ENCODE measurements at places on chromosomes 3 and 15.

GRCh38 chr3:33391255-33391995, 48.8 kb downstream of the UBP1 start:
- DNase-seq, result no peak

DNA sequence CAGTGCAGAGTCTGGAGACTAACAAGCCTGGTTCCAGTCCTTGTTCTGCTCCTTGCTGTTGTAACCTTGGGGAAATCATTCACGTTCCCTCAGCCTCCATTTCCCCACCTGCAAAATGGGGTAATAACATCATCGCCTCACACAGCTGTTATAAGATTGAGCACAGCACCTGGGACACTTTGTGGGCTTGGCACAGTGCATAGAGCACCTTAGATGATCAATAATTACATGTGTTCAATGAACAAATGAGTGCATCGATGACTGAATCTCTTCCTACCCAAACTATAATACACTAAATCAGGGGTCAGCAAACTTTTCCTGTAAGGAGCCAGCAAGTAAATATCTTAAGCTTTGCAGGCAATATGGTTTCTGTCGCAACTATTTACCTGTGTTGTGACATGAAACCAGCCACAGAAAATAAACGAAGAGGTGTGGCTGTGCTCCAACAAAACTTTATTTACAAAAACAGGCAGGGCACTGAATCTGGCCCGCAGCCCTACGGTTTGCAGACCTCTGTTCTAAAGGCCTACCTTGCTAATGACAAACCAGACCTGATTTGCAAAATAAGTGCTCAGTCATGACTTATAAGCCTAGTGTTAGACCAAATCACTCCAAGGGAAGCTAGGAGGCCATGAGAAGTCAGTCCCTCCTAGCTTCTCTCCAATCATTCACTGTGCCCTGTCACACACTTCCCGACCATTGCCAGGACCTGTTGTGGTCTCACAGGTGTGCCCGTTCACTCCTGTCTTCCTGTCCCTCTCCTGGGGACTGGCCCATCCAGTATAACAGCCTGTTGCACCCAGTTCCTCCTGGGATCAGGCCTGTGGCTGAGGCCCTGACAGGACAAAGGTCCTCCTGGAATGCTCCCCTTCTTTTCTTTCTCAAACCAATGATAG, 149.4 kb upstream of the WNT5A start:
- no peak for DNase-seq

DNA sequence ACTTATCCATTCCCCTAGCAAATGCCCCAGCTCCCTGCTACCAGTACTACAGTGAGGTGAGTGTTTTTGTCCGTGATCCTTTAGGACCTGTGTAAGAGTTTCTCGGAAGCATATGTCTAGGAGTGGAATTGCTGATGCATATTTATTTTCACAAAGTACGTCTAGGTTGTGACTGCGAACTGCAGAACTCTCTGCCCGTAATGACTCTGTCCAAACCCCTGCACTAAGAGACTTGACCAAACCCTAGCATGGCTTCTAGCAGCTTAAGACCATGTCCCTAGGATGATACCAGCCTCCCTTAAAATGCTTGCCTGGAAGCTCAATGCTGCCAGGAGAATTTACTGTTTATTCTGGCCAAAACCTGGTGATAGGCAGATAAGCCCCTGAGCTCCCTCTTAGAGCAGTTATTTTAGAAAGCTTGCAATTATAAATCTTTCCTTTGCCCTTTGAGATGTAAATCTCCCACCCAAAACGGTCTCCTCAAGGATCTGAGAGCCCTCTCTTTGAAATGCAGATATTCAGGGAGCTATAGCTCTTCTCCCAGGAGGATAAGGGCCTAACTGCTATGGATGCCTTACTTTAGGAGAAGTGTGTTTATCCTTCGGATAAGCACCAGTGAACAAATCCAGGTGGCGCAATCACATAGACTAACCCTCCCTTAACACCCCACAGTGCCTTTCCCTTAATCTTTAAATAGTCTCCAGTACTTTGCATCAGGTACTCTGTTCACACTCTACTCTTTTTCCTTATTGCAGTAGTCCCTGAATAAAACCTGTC, 14.7 kb upstream of the CA12 start:
- DNase-seq, result no peak

DNA sequence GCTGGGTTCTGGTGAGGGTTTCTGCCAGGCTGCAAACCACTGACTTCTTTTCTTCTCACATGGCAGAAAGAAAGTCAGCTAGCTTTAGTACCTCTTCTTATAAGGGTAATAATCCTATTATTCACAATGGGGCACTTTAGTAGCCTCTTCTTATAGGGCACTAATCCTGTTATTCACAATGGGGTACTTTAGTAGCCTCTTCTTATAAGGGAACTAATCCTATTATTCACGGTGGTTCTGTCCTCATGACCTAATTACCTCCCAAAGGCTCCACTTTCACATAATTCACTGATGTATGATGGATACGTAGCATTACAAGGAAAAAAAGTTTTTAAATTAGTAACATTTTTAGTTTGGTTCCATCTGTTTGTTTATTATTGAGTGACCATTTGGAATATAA, 671.3 kb downstream of the NSUN3 start:
- no peak for DNase-seq

DNA sequence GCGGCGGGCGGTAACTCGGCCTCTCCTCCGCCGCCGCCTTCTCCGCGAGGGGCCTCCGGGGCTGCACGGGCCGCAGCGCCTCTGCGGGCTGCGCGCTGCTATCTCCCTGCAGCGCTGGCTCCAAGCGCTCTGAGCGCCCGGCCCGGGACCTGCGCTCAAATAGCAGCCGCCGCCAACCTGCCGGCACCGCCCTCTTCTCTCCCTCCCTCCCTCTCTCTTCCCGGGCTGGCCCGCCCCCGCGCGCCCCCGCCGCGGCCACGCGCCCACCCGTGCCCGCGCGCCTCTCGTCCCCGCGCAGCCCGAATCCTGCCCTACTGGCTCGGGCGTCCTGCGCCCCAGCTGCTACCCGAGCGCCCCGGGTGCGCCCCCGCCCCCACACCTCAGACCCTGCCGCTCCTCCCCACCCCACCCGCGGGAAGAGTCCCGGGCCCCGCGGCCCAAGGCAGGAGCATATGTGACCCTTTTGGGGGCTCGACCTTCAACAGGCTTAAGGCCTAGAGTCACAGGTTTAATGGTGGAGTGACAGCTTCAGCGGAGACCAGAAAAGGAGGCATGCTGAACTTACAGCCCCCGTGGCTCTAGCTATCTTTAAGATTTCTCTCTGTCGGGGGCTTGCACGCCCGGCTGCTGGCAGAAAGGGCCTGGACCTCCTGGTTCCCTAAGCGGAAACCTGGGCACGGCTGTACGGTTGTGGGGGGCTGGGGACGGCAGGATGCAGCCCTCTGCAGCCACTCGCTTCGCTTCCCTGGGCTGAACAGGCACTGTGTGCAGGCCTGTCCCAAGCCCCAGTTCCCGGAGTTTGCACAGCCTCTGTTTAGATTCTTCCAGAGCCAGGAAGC, at the start of gene CACNA2D2:
TSS of gene CACNA2D2 (minus strand) at position 131 of the 839 bp plus-strand sequence. CDS start 211 bp downstream, outside the sequence.
- peak; percentile 68 for DNase-seq

- DNase-seq, result no peak
These were observed 25.3 kb upstream of the AGBL1 start for GRCh38 chr15:86054338-86054737.

DNA sequence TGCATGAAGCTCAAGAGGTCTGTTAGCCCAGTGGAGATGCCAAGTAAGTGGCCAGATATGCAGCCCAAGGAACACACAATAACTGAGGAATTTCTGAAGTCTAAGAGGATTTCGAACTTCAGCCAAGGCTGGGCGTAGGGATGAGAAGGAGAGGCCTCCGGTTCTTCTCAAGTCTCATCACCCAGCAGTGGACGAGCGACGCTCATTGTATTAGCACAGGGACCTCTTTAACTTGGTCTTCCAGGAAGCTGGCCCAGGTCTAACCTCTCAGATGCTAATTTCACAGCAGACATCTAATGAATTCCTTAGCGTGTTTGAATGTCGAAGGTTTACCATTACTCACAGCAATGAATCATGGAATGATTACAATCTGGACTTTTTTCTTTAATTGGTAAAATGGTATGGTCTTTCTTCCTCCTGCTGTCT, 85.0 kb downstream of the HES1 start:
- DNase-seq, result no peak

DNA sequence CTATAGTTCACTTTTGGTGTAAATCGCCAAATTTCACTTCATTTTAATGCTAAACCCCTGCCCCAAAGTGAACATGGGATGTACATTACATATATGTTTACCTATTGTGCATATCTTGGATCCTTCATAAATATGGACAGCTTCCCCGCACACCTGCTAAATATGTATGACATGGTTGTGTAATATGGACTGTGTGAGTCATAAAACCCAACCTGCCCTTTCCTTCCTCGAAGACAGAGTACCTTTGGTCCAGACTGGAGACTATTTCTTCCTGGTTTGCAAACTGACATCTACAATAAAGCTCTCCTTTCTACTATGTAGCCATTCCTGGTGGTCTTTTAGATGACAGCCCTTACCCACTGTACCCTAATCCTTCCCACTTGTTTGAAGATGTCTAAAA, 12.4 kb downstream of the ACTC1 start:
- no peak for DNase-seq

DNA sequence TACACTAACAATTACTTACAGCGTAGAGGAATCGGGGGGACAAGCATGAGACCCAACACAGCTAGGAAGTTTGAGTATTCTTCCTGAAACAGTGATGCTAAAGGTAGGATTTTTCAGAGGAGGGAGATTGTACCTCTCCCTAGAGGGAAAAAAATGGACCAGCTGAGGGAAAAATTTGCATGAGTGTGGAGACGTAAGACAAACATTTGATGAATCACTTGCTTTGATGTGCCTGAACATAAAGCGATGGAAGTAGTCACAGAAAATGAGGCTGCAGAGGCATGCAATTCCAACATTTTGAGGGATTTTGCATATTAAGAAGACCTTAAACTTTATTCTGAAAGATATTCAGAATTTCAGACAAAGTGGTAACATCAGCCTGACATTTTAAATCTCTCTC, 102.2 kb downstream of the COL6A6 start:
- DNase-seq, result no peak

DNA sequence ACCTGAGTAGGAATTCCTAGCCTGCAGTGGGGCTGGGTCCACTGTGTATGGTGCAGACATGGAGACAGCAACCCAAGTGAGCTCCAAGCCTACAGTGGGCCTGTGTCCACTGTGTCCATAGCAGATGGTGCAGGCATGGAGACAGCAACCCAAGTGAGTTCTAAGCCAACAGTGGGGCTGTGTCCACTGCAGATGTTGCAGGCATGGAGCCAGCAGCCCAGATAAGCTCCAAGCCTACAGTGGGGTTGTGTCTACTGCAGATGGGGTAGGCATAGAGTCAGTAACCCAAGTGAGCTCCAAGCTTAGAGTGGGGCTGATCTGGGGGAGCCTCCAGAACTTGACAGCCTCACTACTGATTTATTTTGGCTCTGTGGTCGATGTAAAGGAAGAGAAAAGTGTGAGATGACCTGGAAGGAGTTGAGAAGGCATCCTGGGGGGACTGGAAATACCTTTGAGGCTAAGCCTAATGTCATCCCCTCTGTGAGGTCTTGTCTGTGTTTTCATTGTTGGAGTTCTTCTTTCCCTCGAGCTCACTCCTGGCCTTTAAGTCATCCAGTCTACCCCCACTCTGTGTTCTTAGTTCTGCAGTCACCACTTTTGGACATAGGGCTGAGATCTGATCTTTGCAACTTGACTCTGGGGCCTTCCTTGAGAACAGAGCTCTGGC, 22.4 kb upstream of the IL16 start:
- no peak for DNase-seq

GRCh38 chr3:179072100-179072438, 460 bp upstream of the ZMAT3 start:
- DNase-seq, result no peak

GRCh38 chr3:40355410-40355809, 31.6 kb upstream of the ENTPD3 start:
- DNase-seq, result no peak

DNA sequence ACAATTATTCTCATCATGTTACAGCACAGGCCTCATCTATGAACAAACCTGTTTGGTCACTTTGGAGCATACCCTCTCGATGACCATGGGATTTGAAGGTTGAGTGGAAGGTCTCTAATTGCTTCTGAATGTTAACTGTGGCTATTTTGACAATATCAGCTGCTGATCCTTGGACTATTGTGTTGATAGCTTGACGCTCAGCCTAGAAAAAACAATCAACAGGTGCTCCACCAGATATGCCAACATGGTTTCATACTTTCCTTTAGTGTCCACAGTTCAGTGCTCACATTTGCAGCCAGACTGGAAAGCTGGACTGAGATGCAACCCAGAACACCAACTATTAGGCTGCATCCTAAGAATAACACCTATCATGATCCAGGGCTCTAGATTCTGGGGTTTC, 109.7 kb downstream of the POLQ start:
- no peak for DNase-seq

DNA sequence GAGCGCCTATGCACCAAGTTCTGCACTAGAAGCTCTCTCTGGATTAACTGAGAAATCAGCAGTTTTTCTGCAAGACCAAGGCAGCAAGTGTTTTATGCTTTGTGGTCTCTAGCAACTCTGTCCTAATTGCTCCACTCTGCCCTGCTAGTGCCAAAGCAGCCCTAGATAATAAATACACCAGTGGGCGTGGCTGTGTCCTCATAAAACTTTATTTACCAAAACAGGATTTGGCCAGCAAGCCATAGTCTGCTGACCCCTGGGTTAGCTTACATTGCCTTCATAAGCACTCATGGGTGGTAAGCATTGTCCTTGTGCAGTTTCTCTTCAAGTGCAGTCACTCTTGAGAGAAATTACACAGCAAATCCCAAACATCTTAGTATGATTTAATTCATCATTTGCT, 30.7 kb upstream of the SLC24A5 start:
- DNase-seq, result no peak

DNA sequence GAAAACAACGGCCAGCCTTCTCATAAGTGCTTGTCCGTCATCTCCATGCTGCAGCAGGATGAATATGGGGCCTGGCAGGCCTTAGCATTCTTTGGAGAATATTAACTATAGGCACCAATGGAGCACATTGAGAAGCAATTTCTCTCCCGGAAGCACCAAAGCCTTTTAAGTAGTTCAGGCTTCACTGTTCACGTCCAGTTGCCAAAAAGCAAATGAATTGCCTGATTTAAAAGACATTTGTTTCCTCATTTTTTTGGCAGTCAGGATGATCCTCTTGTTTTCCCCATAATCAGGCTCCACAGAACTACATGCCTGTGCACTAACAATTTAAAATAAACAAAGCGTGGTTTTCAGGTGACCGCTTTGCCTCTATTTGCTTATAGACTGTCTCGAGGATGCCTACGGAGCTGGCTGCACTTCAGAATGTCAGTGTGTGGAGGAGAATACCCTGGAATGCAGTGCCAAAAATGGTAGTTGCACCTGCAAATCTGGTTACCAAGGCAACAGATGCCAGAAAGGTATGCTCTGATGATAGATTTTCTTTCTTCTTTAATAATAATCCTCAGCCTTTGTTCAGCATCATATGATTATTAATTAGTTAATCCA, 725.2 kb upstream of the GOLIM4 start:
- no peak for DNase-seq

- no peak for DNase-seq
These were observed 102.9 kb downstream of the ADCY5 start for GRCh38 chr3:123346021-123346420.

DNA sequence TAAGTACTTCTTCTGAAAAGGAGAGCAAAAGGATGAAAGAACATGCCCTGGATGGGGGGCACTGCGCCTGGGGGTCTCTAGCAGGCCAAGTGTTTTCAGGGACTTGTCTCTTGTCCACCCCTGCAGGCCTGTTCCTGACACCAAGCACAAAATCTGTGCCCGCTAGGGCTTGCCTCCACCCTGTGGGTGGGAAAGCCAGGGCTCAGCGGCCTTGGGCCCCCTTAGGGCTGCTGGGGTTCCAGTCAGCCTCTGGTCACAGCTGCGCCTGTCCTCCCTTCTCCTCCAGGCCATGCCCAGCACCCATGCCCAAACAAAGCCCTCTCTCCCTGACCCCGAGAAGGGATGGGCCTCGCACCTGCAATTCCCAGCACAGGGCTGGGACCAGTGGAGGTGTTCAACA, 71.1 kb upstream of the TRPM1 start:
- DNase-seq, result no peak

All from HTR-8/SVneo (cell line).